Urothelium cell line (cell line): ENCODE measurements at places on chromosomes 2 and 18.

DNA sequence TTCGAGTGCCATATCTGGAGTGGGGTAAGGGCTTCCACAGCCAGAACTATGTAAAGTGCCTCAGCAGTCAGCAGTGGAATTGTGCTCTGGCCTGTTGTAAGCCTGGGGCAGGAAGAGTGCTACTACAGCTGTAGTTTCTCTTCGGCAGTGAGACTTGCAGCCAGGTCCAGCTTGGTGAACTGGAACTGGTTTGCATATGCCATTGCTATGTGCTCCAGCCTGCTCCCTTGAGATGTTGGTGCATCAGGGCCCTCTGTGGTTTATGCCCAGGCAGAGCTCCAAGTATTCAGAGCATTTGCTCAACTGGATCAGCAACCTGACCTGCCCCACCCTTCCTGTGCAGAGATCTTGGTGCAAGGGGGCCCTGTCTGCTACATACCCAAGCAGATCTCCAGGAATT lies 47.8 kb downstream of the ZNF804A start:
- DNase-seq = peak; percentile 27

DNA sequence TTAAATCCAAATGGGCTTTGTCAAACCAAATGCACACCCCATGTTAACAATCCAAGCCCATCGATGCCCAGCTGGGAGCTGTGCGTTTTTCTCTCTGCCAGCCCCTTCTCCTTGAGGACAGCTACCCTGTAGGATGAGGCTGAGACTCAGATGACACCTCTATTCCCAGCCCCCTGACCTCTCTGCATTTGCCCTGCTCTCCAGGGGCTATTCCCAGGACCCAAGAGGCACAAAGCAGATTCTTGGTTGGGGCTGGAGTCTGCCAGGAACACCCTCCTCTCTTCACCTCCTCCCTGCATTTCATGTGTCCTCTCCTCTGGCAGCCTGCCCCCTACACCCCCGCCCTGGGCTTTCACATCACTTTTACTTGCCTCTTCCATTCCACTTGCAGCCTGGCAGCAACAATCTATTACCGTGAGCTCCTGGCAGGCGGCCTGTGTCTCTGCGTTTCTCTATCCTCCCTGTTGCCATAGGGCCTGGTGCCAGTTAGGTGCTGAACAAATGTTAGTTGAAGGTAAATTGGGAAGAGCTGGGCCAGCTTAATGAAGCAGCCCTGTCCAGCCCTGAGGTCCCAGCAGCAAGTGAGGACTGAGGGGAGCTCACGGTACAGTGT lies 51.8 kb downstream of the ADD2 start:
- no peak for DNase-seq

DNA sequence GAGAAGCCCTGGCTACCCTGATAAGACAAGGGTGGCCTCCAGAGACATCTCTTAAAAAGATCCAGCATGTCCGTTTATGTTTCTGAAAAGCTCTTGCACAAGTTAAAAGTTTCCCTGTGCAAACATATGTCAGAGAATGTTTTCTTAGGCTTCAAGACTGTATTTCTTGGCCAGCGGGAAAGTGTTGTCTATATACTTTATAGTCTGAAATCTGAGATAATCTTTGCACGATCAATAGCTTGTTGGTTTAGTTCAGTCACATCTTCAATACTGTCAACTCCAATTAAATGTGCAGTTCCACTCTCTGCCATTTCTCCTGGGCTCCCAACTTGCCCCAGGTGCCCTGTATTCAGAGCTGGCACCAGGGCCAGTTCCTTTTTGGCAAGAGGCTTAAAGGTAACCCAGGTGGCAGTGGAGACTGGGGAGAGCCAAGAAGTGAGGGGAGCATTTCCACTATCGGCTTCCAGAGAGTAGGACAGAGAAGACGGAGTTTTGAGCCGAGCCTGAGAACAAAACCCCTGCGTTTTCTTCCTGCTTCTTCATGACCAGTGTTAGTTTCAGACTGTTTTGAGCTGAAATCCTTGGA lies 64.4 kb downstream of the ACOXL start:
- no peak for DNase-seq

- no peak for DNase-seq
These were observed 306.4 kb downstream of the MBD2 start for GRCh38 chr18:53918091-53918490.

GRCh38 chr2:127106991-127107621 lies at the start of gene BIN1:
TSS of gene BIN1 (minus strand) at chr2:127107154. CDS start at chr2:127106943, 211 bp downstream.
- peak; percentile 97 for DNase-seq

- DNase-seq = no peak
These were observed 17.9 kb upstream of the AGXT start for GRCh38 chr2:240850756-240851077.

DNA sequence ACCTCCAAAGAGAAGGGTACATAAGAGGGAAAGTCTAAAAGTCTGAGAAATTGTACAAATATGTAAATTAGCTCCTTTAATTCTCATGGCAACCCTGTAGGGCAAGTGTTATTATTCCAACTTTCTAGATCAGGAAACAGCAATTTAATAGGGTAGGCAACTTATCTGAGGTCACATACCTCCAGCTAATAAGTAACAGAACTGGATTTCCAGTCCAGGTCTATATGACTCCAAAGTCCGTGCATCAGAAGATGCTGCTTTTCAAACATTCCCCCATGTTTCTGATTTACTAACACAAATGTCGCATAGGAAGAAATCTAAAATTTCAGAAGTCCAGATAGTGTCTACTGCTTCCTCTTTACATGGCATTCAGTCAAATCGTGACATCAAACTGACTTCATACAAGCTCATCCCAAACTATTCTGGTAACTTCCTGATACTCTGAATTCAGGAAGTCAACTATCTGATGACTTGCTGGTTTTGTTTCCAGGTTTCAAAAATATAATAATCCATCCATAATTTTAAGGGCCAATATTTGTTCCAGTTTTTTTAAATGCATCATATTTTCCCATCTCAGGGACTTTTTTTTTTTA lies 419.3 kb upstream of the ACVR2A start:
- no peak for DNase-seq

DNA sequence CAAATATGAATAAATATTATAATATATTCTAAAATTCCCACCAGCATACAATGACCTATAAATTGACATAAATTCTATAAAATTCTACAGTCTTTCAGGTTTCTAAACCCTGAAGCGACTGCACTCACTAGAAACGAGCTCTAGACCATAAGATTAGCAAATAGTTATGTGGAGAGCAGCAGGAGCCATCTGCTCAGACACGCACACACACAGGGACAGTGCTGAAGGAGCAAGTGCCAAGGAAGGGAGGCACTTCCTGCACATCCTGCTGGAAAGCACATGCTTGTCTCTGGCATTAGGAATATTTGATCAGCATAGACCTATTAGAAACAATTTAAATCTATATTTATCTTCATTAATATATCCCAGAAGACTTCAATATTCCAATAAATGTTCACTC lies 713.9 kb upstream of the CDH2 start:
- no peak for DNase-seq

GRCh38 chr2:16649353-16650286 lies 16.0 kb downstream of the CYRIA start:
- no peak for DNase-seq

DNA sequence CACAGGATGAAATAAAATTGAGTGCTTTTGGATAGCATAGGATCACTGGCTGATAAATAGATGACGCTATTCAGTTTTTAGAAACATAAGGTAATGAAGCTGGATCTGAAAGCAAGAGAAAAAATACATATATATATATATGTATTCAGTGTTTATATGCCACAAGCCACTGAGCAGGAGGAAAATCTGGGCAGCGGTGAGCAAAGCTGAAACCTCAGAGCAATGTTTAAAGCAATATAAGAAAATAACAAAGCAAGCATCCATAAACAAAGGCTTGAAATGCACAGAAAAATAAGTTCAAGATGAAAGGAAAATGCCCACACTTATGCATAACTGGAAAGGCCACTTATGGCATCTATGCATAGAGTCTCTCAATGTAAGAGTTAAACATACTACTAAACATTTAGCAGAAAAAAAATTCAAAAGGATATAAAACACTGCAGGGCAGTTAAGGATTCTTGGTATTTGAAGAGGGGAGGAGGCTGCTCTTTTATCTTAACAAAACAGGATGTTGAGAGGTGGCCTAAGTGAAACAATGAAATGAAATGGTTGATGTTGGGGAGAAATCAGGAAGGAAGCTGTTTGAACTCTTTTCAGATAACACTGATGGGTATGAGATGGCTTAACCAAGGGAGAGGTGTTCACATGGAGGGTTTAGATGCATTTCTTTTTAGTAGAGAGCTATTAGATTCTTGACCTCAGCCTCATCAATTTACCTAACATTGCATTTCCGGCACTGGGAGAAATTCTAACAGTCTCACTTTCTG lies 129.1 kb downstream of the ARHGAP15 start:
- no peak for DNase-seq

GRCh38 chr2:191171286-191171685 lies 20.5 kb upstream of the STAT4 start:
- no peak for DNase-seq

GRCh38 chr18:28284132-28284531 lies 107.2 kb upstream of the CDH2 start:
- DNase-seq = no peak

- peak; percentile 50 for DNase-seq
These were observed 36.4 kb downstream of the COL5A2 start for GRCh38 chr2:189142893-189143759.

GRCh38 chr2:34070196-34070595 lies 471.1 kb upstream of the FAM98A start:
- DNase-seq = no peak

DNA sequence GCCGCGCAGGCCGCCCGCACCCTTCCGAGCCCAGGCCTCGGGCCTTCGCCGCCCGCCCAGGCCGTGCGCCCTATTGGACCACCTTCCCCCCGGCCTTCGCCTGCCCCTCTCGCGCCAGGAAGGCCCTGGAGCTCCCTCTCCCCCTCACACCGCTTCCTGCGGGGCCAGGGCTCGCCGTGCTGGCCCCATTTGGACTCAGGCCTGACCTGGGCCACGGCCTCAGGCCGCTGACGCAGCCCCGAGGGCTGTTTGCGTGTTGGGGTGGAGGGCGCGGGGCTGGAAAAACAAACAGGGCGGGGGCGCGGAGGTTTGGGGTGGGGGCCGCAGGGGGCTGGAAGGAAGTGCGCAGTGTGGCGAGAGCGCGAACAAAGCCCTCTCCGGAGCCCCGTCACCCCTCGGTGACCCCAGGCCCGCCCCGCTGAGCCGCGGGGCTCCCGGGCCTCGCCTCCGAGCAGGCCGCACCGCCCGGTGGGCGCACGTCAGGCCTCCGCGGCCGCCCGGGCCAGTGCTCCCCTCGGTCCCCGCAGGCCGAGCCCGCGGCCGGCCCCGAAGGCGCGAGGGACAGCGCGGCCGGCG lies 12.3 kb upstream of the SIX3 start:
- no peak for DNase-seq

DNA sequence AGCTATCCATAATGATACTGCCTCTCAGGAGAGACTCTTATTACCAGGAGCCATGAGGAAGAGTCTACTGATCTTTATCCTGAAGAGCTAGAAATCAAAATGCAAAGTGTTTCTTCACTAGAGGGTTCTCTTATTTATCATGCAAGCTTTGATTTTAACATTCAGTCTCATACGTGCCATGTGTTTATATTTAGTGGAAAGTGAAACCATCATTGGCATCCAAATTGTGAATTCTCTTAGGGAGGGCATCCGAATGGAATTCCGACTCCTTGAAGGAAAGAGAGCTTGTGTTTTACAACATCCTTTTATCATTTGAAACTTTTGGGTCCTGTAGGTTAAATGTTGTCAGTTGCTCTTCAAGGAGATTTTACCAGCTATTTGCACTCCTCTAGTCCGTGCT lies 170.4 kb upstream of the SESTD1 start:
- DNase-seq = no peak

DNA sequence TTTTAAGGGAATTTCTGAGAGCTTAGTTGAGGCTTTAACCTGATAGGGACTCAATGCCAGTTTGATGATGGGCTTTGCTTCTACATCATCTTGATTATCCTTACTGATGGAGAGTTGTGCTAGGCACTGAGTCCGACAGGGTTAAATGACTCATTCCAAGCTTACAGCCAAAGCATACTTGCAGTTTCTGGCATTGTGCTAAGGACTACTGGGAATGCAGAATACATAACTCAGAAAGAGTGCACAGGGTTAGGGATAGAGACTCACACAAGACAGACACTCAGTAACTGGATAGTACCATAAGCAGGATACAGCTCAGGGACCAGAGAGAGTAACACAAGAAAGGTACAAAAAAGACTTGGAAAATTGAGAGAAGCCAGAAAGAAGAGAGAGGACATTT lies 94.1 kb upstream of the SLC14A2 start:
- DNase-seq = no peak

DNA sequence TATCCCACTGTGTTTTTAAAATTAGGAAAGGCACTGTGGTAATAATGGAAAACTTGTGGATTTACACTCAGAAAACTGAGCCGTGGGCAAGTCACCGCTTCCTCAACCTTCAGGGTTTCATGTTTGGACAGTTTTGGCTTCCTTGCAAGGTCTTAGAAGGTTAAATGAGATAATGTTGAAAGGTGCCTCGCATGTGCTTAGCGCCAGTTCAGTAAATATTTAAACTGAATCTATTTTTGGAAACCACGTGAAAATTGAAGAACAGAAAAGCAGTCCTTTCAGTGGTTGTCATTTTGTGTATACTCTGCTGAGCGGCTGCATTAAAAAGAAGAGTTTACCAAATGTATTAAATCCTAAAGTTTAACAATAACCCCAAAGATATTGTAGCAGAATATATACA lies 15.2 kb upstream of the AGAP1 start:
- DNase-seq = no peak

DNA sequence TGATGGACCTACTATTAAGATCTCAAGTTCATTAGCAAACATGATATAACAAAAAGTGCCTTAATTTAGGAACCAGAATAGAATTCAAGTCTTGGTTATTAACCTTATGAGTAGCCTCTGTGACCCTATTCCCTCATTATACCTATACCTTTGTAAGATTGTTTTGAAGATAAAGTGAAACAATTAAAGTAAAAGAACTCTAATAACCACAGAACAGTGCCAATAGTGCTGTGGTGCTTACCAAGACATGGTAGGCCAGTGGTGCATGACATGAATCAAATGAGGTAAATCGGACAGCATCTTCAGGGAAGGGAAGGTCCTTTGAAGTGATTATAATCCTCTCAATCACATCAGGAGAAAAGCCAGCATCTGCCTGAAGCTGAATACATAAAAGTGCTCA lies 36.4 kb downstream of the METTL4 start:
- no peak for DNase-seq

- DNase-seq = no peak
These were observed 278.7 kb downstream of the FSIP2 start for GRCh38 chr2:186017278-186017677.

GRCh38 chr18:67043276-67043675 lies 439.4 kb upstream of the CDH19 start:
- DNase-seq = no peak

GRCh38 chr2:149513461-149513860 lies 74.1 kb downstream of the MMADHC start:
- DNase-seq = no peak

DNA sequence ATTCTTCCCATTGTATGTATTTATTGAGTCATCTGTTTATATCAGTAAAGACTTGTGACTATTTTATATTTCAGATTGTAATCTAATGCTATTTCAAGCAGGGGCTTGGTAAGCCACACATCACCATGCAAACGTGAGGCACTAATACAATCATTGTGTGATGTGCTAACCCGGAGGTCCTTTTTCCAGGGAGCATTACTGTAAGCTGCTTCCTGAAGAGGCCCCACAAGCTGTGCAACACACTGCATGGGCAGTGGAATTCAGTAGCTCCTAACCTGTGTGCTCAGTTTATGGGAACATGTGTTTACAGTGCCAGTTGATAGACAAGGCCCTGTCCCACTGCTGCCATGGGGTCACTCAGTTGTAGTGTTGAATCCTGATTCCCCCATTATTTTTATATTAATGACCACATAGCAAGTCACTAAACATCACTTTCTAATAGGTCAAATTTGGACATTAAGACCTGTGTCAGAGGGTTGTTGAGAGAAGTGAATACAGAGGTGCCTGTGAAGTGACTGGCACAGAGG lies 162.9 kb downstream of the FHOD3 start:
- no peak for DNase-seq
